ENCODE measurements at places on chromosomes 13 and 19.
A peak's percentile ranks its signal among the peaks of the same experiment; 100 is the strongest.

DNA sequence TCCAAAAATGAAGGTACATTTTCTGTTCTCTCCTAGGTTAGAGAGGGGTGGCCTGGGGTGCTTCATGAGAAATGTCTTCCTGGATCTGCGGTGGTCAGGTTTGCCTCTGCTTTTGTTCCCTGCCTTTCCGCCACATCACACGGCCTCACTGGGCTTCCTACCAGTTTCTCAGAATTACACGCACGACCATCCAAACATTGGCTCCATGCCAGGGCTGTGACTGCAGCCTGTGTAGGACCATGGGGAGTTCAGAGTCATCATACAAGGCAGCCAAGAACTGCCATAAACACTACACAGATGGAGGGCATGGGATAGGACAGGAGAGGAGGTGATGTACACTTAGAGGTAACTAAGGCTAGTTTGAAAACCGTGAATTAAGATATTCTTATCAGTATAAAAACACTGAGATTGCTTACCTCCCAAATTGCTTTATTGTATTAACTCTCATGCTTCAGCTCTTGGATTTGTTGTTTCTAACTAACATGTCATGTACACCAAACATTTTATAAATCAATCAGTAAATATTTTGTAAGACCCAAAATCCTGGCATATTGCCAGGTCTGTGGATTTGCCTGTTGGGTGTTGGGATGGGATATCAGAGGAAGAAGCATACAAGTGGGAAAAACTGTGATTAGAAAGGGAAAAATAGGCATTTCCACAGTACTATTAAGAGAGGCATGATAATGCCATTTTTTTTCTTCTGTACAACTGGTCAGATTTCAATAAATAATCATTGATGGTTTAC is 45.2 kb downstream of the CDADC1 start:
- no peak for DNase-seq
- no peaks in the 10 kb centered on the region for H3K27me3 ChIP-seq
- peaks cover 21% of the 10 kb centered on the region for H3K36me3 ChIP-seq

- no peak for DNase-seq
- H3K4me1 ChIP-seq = peaks cover 15% of the 10 kb centered on the region
- no peak overlapping the region for H3K27ac ChIP-seq
Observed at GRCh38 chr19:5832527-5833216, 6.8 kb downstream of the FUT6 start.

GRCh38 chr19:40754611-40755247 is 3.7 kb downstream of the SNRPA start:
- H3K4me3 ChIP-seq = peak overlapping the region; percentile 81
- DNase-seq = peak; percentile 8

GRCh38 chr19:7830272-7830771 is 304 bp downstream of the EVI5L start:
- no peaks in the 10 kb centered on the region for H3K27me3 ChIP-seq
- no peak overlapping the region for H3K27ac ChIP-seq
- no peak for DNase-seq
- H3K4me3 ChIP-seq = no peak overlapping the region
- H3K36me3 ChIP-seq = no peaks in the 10 kb centered on the region
- peaks cover 14% of the 10 kb centered on the region for H3K4me1 ChIP-seq

- H3K4me1 ChIP-seq = no peaks in the 10 kb centered on the region
- no peaks in the 10 kb centered on the region for H3K36me3 ChIP-seq
- DNase-seq = no peak
- H3K27ac ChIP-seq = no peak overlapping the region
- peaks cover 3% of the 10 kb centered on the region for H3K27me3 ChIP-seq
Observed at GRCh38 chr13:73665261-73665660, 468.9 kb downstream of the KLF12 start.

- no peaks in the 10 kb centered on the region for H3K36me3 ChIP-seq
- DNase-seq = no peak
- H3K27me3 ChIP-seq = no peaks in the 10 kb centered on the region
- no peaks in the 10 kb centered on the region for H3K4me1 ChIP-seq
- H3K4me3 ChIP-seq = no peak overlapping the region
Observed at GRCh38 chr13:57030671-57031070, 110.0 kb upstream of the PRR20A start.

DNA sequence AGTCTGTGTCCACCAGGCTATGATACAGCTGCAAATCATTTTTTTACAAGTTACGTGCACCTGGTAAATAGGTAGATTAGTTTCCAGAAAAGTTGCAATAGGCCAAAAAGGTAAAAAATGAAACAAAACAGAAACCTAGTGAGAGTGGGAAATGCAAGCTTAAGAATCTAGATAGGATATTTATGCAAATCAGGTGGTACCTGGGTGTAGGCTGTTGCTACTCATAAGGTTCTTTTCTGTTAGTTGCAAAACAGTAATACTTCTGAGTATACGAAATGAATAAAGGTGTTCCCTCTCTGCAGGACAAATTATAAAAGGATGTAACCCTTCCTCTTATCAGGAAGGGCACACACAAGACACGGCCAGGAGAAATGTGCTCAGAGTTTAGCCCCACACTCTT is 97.9 kb downstream of the UGGT2 start:
- no peak overlapping the region for H3K4me3 ChIP-seq
- H3K27me3 ChIP-seq = no peaks in the 10 kb centered on the region
- H3K36me3 ChIP-seq = no peaks in the 10 kb centered on the region
- no peak overlapping the region for H3K27ac ChIP-seq

DNA sequence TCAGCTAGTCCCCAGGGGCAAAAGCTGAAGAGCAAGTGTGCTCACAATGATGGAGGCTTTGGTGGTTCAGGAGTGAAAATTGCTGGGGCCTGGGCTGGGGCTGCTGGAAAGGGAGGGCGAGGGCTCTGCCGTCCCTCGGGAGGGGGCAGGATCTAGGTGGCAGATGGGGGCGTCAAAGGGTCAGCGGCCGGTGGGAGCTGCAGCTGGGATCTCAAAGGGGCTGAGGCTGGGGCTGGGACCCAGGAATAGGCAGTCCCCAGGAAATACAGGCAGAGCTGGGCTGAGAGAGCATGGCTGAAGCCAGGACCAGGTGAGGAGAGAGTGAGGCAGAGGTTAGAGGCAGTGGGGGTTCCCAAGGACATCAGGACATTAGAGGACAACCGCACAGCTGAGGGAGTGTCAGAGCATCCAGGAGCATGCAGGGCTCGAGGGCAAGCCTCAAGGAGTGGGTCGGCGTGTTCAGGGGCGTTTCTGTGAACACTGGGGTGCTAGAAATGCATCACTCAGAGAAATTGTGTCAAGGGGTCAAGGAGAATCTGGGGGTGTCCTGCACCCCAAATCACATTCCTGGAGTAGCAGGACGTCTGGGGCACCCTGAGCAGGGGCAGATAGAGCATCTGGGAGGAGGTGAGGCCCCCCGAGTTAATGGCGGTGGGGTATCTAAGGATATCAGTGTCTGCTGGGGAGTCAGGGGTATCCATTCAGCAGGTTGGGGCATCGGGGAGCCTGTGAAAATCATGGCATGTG is 1.2 kb upstream of the SYNE4 start:
- H3K27me3 ChIP-seq = no peaks in the 10 kb centered on the region
- no peaks in the 10 kb centered on the region for H3K36me3 ChIP-seq

- H3K4me3 ChIP-seq = no peak overlapping the region
- peaks cover 12% of the 10 kb centered on the region for H3K4me1 ChIP-seq
- no peak overlapping the region for H3K27ac ChIP-seq
- no peak for DNase-seq
Observed at GRCh38 chr13:40272776-40273139, 393.7 kb downstream of the FOXO1 start.

GRCh38 chr19:20067943-20068342 is 9.9 kb upstream of the ZNF90 start:
- H3K27ac ChIP-seq = no peak overlapping the region
- no peak for DNase-seq
- no peaks in the 10 kb centered on the region for H3K36me3 ChIP-seq
- no peak overlapping the region for H3K4me3 ChIP-seq

DNA sequence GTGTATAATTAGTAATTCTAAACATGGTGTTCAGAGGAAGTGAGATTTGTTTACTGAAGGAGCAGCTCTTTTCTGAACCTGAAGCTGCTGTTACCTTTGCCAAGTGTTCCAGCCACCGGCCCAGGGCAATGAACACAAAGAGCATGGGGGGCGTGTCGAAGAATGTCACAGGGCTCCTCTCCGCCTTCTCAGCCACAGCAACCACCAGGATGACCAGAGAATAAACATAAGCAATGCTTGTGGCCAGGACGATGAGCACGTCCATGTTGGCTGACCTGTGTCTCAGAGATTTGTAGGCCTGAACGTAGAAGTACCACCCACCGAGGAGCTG is 53.1 kb downstream of the ATP7B start:
- no peaks in the 10 kb centered on the region for H3K36me3 ChIP-seq
- DNase-seq = no peak
- no peak overlapping the region for H3K27ac ChIP-seq
- H3K4me3 ChIP-seq = no peak overlapping the region
- no peaks in the 10 kb centered on the region for H3K27me3 ChIP-seq

GRCh38 chr19:13999085-13999484 is 7.0 kb downstream of the RFX1 start:
- peaks cover 7% of the 10 kb centered on the region for H3K36me3 ChIP-seq
- no peak for DNase-seq
- H3K27ac ChIP-seq = peak overlapping the region; percentile 10
- H3K27me3 ChIP-seq = no peaks in the 10 kb centered on the region

DNA sequence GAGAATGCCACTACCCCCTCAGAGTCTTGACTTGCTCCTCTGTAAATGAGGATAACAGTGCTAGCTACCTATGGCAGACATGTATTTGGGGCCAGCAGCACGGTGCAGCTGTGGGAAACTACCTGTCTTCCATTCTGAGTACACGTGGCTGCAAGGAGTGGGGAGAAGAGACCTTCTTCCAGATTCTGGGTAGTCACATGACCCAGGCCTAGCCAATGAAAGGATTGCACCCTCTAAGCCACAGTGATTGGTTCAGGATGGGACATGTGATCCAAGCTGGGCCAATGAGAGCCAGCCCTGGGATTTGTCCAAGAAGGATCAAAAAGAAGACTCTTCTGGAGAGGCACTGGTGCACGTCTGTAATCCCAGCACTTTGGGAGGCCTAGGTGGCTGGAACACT is 5.5 kb downstream of the ZNRF4 start:
- no peak overlapping the region for H3K4me3 ChIP-seq
- H3K36me3 ChIP-seq = no peaks in the 10 kb centered on the region
- no peak overlapping the region for H3K27ac ChIP-seq
- H3K27me3 ChIP-seq = no peaks in the 10 kb centered on the region
- H3K4me1 ChIP-seq = no peaks in the 10 kb centered on the region
- DNase-seq = no peak

DNA sequence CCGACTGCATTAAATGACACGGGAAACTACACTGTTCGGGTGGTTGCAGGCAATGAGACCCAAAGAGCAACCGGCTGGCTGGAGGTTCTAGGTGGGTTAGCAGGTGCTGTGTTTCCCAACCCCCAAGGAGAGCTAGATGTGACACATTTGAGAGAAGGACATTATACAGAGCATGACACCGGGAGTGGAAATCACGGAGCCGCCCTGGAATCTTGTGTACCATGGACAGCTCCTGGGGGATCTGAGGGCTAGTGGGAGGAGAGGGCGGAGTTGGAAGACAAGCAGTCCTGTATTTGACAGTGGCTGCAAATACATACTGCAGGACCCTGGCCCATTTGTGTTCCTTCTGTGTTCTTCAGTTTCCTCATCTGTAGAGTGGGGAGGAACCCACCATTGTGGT is 2.3 kb downstream of the CEACAM18 start:
- no peak overlapping the region for H3K27ac ChIP-seq
- no peaks in the 10 kb centered on the region for H3K27me3 ChIP-seq
- H3K4me3 ChIP-seq = no peak overlapping the region

GRCh38 chr13:25727250-25727649 is 324.6 kb downstream of the SHISA2 start:
- no peaks in the 10 kb centered on the region for H3K27me3 ChIP-seq
- H3K27ac ChIP-seq = no peak overlapping the region

- H3K4me3 ChIP-seq = no peak overlapping the region
- no peak overlapping the region for H3K27ac ChIP-seq
- no peak for DNase-seq
- no peaks in the 10 kb centered on the region for H3K27me3 ChIP-seq
Observed at GRCh38 chr13:97659602-97660001, 225.6 kb downstream of the RAP2A start.

GRCh38 chr19:55647732-55648584 is at the start of gene CCDC106:
Gene CCDC106, plus strand, starts transcription at chr19:55648212. Its CDS starts 835 bp downstream, at chr19:55649047.
- peak within 1 kb of the TSS; percentile 26 for H3K4me3 ChIP-seq
- H3K36me3 ChIP-seq = peaks cover 8% of the 10 kb centered on the region
- H3K4me1 ChIP-seq = peaks cover 39% of the 10 kb centered on the region
- no peaks in the 10 kb centered on the region for H3K27me3 ChIP-seq
- peak; percentile 55 for DNase-seq

DNA sequence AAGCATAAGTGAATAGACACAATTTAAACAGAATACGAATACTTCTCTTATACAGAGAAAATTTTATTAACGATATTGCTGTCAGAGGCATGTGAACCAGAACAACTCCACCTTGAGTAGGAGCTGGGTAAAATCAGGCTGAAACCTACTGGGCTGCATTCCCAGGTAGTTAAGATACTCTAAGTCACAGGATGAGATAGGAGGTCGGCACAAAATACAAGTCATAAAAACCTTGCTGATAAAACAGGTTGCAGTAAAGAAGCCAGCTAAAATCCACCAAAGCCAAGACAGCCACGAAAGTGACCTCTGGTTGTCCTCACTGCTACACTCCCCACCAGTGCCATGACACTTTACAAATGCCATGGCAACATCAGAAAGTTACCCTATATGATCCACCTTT is 49.2 kb upstream of the TRPC4 start:
- H3K4me1 ChIP-seq = no peaks in the 10 kb centered on the region
- H3K4me3 ChIP-seq = no peak overlapping the region
- H3K27me3 ChIP-seq = no peaks in the 10 kb centered on the region
- no peaks in the 10 kb centered on the region for H3K36me3 ChIP-seq

GRCh38 chr13:84999252-84999651 is 800.0 kb downstream of the SLITRK6 start:
- H3K27ac ChIP-seq = no peak overlapping the region
- DNase-seq = no peak
- no peaks in the 10 kb centered on the region for H3K36me3 ChIP-seq
- no peaks in the 10 kb centered on the region for H3K27me3 ChIP-seq
- no peaks in the 10 kb centered on the region for H3K4me1 ChIP-seq
- no peak overlapping the region for H3K4me3 ChIP-seq

DNA sequence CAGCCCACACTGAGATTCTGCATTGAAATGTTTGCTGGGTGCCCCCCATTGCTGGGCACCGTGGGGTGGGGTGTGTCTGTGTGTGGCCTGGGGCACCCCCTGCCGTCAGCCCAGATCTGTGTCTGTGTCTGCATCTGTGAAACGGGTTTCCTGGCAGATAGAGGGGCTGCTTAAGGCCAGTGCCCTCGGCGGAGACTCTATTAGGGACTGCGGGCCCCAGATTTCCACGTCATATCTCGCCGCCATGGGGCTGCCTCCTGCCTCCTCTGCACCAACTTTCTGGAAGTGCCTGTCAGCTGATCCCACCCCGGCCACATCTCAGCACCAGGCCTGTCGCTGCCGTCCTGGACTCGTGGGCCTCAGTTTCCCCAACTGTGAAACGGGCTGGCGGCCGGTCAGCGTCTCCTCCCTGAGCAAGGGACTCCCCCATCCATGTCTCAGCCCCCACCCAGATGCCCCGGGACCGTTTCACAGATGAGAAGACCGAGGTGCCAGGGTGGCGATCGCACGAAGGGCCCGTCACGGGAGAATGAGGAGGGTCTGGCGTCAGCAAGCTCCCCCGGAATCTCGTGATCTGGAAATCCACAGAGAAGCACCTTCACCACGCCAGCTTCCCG is 21.4 kb downstream of the ARID3A start:
- no peaks in the 10 kb centered on the region for H3K36me3 ChIP-seq
- no peak overlapping the region for H3K4me3 ChIP-seq
- no peak for DNase-seq
- no peaks in the 10 kb centered on the region for H3K27me3 ChIP-seq
- no peak overlapping the region for H3K27ac ChIP-seq
